ENCODE measurements at places on chromosomes 5 and 9.
A peak's percentile ranks its signal among the peaks of the same experiment; 100 is the strongest.

DNA sequence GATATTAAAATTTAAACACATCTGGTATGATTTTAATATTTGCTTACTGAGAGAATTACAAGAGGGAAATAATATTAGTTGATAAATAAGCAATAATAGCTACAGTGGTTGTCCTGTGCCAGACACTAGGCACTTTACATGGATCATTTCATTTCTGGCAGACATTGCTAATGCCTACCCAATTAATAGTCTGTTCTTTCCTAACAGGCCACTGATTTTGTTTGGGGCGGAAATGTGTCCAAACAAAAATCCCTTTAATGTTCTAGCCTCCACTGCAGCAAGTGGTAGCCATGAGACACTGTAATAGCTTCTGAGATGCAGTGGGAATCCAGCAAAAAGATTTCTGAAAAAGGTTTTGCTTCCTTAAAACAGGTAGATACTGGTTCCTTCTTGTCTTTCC, 527.4 kb downstream of the CSNK1G3 start:
- DNase-seq = no peak

GRCh38 chr5:129766798-129767197, 18.9 kb downstream of the MINAR2 start:
- no peak for DNase-seq

DNA sequence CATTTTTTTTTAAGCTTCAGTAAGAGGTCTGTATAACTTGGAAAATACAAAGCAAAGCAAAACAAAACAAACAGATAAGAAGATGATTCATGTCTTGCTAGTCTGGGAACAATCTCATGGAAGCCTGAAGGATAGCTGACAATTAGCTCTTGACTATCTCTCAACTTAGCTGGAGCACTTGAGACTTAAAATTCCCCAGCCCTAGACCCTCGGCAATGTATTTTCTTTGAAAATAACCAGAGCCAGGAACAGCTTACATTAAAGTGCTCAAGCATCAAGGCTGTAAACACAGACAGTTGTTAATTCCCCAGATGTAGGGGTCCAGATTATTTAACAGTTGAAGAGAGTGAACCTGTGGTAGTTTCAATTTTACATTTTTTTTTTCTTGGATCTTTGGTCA, 82.9 kb downstream of the TMEM252 start:
- DNase-seq = no peak

DNA sequence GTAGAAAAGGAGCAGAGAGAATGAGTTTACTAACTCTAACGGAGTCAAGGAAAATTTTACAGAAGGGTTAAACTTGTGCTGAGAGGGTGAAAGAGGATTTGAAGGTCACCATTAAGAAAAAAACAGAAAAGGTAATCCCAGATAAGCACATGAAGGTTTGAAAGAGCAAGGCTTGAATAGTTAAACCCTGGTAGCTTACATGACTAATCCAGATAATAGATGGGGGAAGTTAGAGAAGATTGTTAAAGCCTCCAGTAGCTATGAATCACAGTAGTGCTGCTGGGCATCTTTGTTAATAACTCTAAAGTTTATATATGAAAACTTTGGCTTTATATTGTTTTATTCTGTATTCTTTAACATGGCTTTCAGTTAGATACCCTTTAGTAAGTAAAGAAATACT, 354.5 kb upstream of the FTMT start:
- no peak for DNase-seq

GRCh38 chr5:111278858-111279504, 54.8 kb downstream of the CAMK4 start:
- peak; percentile 92 for DNase-seq

Data from stimulated activated CD4-positive, alpha-beta T cell treated with anti-CD3 and anti-CD28 coated beads, Interleukin-1b, Interleukin-23, amount 100 ng/mL, for 1 hour (primary cell).